ENCODE measurements at places on chromosomes 11 and 22.

DNA sequence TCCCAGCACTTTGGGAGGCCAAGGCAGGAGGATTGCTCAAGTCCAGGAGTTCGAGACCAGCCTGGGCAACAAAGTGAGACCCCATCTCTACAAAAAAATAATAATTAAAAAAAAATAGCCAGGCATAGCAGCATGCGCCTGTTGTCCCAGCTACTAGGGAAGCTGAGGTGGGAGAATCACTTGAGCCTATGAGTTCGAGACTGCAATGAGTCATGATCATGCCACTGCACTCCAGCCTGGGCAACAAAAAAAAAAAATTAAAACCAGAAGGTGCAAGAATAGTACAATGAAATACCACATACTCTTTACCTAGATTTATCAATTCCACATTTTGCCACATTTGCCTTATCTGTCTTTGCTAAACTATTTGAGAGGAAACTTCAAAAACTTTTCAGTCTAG is 8.2 kb downstream of the DPF2 start:
- no peak for DNase-seq

- DNase-seq: no peak
Observed at GRCh38 chr11:63858628-63859550, 20.0 kb downstream of the MARK2 start.

- no peak for DNase-seq
Observed at GRCh38 chr11:107041088-107041444, 22.8 kb upstream of the GUCY1A2 start.

DNA sequence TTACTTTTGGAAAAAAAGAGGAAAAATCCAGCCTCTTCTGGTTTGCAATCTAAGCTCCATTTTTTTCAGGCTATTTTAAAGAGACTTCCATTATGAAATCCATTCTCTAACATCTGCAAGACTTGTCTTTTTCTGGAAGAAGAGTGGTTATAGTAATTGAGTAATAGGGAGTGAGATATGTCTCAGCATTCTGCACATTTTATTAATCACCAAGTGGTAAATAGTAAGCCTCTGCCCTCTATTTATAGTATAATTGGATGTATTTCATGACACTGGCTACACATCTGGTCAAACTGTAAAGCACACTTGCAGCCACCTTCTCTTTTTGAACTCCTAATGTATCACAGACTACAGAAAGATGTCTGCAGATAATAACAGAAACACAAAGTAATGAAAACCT is 391.1 kb downstream of the ETS1 start:
- no peak for DNase-seq

GRCh38 chr11:46597609-46598219 is 3.9 kb upstream of the AMBRA1 start:
- no peak for DNase-seq
